Left lobe of liver (tissue), 2 donors: ENCODE measurements at places on chromosomes 12 and 14.

- DNase-seq, result no peak
Observed at GRCh38 chr12:27277846-27278260, 33.8 kb downstream of the STK38L start.

GRCh38 chr12:115032521-115032920 lies 348.5 kb upstream of the TBX3 start:
- no peak for DNase-seq

DNA sequence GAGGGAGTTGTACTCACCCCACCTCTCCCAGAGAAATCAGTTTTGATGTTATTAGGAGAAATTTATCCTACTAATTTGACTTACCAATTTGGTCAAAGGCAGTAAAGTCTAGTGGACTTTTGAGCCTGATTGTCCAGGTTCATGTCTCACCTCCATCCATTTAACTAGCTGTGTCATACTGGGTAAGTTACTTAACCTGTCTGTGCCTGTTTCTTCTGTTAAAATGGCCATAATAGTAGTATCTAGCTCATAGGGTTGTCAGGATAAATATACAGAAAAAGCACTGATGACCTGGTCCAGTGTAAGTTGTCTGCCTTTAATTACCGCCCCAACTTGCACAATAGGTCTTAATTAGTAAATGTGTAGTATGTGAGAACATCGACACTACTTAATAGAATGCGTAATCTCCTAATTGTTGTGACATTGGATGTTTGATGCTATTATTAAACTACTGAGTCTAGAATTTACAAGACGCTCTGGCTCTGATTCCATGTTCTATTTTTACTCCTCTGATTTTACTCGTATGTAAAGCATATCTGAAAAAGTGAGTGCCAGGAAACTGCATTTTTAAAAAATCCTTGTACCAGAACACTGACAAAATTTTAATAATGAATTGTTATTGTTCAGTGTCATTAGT lies 1.5 kb downstream of the RAB21 start:
- DNase-seq, result no peak

- DNase-seq, result no peak
Observed at GRCh38 chr12:54759751-54760150, 94.6 kb upstream of the MUCL1 start.

DNA sequence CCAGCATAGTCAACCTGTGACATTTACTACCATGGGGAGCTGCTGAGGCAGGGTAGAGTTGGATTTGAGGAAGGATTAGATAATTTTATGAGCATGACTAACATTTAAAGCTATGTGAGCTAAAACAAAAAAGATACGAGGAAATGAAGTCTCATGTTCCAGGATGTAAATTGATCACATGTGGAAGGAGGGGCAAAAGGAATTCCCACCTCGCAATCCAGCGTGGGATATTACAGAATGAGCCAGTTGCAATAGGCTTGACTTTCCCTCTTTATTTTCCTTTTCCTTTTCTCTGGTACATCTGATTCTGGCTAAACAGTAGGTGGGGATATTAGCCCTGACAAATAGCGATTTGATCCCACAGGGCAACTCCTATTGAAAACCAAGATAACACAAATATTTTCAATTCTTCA lies 214.9 kb upstream of the HMGA2 start:
- DNase-seq, result no peak

DNA sequence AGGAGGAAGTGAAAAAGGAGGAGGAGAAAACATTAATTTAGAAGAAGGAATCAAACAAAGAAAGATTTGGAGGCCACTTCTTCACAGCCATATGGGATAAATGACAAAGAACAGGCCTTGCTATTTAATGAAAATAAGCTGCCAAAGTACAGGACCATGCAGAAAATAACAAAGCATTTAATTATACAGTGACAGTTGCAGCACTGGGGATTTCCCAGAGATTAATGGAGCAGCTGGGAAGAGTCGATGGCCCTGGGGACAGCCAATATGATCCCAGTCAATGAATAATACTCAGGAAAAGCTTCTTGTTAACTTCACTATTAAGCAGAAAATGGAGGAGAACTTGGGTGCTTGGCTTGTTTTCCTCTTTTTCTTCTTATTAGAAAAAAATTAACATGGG lies 34.6 kb downstream of the RERG start:
- no peak for DNase-seq

DNA sequence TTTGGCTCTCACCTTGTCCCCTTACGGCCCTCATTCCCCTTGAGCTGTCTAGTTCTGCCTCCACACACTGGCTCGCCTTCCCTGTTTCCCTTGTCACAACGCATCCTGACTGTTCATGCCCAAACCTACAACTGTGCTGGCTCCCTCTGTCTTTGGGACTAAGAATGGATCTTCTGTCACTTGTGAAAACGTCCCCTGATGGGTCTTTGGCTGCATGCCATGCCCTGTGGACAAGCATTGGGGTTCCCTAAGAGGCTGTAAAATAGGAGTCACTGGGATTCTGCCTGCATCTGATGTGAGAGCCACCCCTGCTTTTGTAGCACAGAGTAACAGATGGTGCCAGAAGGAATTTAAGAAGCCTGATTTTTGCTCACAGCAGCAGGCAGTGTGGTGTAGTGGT lies 285.3 kb upstream of the CRY1 start:
- DNase-seq, result no peak

GRCh38 chr14:84095681-84096080 lies 1434.3 kb upstream of the FLRT2 start:
- no peak for DNase-seq

- no peak for DNase-seq
Observed at GRCh38 chr12:1197264-1198018, 206.4 kb downstream of the ERC1 start.

GRCh38 chr14:102037686-102038085 lies 49.2 kb downstream of the HSP90AA1 start:
- DNase-seq, result no peak

DNA sequence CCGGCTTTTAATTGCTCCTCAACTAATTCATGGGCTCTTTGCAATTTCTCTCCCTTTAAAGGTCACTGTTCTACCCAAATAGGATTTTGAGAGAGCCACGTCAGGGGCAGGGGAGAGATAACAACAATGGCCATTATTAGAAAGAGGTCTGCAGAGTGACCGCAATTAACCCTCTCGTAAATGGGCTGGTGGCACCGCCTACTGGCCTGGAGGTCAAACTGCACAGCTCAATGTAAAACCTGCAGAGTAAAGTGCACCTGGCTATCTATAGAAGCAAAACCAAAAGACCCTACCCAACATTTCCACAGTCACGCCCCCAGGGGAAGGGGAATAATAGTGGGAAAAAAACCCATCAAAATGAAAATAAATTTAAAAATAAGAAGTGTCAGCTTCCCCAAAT lies 21.6 kb upstream of the CLEC4E start:
- DNase-seq, result no peak

GRCh38 chr12:93126069-93126474 lies 197.0 kb upstream of the EEA1 start:
- DNase-seq, result no peak

DNA sequence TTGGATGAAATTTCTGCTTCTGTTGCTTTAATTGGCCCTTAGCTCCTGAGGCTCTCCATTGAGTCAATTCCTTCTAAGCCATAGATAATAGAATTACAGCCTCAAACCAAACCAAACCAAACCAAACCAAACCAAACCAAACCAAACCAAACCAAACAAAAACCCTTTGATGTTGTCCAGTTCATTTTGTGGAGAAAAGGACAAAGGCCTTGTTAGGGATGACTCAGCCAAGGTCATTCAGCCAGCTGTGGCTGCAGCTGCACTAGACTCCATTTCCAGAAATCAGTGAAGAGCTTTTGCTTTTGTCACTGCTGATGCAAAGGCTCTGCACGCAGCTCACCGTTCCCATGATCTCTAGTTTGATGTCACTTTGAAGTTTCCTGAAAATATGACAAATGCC lies 82.2 kb upstream of the RMST start:
- no peak for DNase-seq

GRCh38 chr12:50619610-50619958 lies 114.8 kb downstream of the DIP2B start:
- no peak for DNase-seq

GRCh38 chr14:103518422-103519042 lies 4.1 kb downstream of the CKB start:
- DNase-seq, result peak; percentile 65

GRCh38 chr12:6630736-6631135 lies 5.0 kb downstream of the LPAR5 start:
- DNase-seq, result no peak

GRCh38 chr14:103499709-103500108 lies 22.9 kb downstream of the CKB start:
- peak; percentile 35 for DNase-seq

DNA sequence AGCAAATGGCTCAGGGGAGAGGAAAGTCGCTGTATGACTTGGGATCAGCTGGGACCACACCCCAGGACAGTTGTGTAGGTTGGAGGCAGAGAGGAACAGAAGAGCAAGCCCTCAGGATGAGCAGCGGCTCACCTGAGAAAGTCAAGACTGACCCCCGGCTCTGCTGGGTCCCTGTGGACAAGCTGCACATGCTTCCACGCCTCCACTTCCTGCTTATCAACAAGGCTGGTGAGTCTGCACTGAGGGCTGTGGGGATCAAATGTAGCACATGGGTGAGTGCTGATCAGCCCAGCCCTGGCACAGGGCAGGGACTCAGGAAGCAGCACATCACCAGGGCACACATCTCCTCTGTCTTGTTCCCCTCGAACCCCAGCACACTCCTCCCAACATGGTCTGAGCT lies 92.1 kb downstream of the CHGA start:
- DNase-seq, result no peak

GRCh38 chr12:77766224-77766623 lies 64.5 kb upstream of the NAV3 start:
- DNase-seq, result no peak

DNA sequence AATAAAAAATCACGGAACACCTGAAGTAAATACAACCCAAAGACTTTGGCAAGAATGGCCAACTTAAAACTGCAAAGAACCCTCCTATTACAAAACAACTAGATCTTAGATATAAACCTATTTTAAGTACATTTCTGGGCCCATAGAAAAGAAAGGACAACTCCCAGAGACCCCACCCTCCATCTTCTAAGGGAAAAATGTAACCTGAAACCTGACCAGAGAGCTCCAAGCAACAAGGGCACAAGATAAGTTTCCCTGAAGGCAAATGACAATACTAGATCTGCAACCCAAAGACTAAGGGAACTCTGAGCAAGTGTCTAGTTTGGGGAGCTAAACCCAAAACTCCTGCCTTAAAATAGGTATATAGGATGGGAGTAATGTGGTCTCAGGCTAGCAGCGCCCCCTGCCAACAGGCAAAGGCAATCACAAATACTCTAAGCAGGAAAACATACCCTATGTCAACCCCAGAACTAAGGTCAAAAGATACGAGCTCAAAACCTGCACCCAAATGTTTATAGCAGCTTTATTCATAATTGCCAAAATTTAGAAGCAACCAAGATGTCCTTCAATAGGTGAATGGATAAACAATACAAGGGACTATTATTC lies 218.9 kb downstream of the ITPR2 start:
- DNase-seq, result no peak

- no peak for DNase-seq
Observed at GRCh38 chr12:95674631-95675030, 115.9 kb downstream of the NTN4 start.

GRCh38 chr14:22185191-22185590 lies 403.8 kb downstream of the DAD1 start:
- DNase-seq, result no peak

- no peak for DNase-seq
Observed at GRCh38 chr14:106268013-106268727, 741.8 kb downstream of the TMEM121 start.

DNA sequence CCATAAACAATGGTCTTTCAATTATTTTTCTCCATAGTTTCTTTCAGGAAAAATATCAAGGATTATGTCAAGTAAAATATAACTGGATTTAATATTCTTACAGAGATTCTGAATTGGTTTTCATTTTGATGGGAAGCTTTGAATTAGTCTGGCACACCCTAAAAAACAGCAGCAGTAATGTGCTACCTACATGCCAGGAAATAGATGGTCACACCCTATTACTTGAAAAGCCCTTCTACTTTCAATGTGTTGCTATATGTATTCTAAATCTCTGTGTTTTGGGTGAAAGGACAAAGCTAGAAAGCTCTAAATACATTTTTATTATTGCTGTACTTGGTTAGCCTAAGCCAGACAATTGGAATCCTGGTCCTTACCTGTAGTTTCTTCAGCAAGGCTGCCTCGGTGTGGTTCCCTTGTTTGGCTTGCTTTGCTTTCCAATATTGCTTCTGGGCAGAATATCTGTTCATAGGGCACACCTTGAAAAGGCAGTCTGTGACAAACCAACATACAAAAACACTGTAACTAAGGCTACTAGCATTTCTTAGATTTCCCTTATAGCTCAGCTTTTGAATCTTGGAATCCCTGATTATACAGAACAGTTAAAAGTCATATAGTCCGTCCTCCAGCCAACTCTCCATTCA lies 107.6 kb downstream of the ITPR2 start:
- DNase-seq, result no peak

DNA sequence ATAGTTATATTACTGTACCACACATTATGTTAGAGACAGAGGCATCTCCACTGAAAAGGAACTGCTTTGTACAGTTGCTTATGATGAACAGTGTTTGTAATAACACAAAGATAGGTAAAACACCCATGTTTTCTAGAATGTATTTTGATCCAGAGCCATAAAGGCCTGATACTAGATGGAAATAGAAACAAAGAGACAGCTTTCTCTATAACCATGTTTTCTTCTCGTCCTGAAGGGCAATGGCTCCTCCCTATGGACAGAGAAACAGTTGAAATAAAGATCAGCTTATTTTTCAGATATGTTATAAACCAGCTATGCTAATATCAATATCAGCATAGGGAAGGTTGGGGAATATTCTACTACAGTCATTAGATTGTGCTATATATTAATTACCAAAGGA lies 109.2 kb downstream of the ATXN7L3B start:
- no peak for DNase-seq

GRCh38 chr12:63980211-63980610 lies 135.7 kb downstream of the SRGAP1 start:
- DNase-seq, result no peak

DNA sequence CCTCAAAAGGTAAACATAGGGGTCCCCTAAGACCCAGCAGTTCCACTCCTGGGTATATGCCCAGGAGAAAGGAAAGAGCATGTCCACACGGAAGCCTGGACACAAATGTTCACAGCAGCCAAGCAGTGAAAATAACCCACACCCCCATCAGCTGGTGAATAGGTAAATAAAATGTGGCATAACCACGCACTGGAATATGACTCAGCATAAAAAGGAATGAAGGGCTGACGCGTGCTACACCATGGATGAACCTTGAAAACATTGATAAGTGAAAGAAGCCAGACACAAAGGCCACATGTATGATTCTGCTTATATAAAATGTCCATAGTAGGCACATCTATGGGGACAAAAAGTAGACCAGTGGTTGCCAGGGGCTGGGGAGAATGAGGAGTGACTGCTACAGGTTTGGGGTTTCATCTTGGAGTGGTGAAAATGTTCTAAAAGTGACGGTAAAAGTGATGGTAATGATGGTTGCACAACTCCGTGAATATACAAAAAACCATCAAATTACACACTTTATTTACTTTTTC lies 3.8 kb upstream of the SCARB1 start:
- DNase-seq, result no peak

- DNase-seq, result no peak
Observed at GRCh38 chr12:112939761-112940381, 1.6 kb downstream of the OAS3 start.

- DNase-seq, result no peak
Observed at GRCh38 chr14:74865156-74865555, 10.8 kb downstream of the PROX2 start.
